Omental fat pad (tissue), 4 donors: ENCODE measurements at places on chromosomes 1 and 21.

DNA sequence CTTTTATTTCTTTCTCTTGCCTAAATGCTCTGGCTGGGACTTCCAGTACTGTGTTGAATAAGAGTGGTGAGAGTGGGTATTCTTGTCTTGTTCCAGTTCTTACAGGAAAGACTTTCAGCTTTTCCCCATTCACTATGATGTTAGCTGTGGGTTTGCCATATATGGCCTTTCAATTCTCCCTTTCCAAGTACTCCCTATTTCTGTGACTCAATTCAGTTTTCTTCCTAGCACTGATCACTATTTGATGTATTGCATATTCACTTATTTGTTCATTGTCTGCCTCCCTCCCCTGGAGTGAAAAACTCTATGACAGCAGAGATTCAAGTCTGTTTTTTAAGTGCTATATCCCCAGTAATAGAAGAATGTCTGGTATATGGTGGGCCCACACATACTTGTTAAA lies 618.2 kb upstream of the CAMK1G start:
- DNase-seq, result no peak

DNA sequence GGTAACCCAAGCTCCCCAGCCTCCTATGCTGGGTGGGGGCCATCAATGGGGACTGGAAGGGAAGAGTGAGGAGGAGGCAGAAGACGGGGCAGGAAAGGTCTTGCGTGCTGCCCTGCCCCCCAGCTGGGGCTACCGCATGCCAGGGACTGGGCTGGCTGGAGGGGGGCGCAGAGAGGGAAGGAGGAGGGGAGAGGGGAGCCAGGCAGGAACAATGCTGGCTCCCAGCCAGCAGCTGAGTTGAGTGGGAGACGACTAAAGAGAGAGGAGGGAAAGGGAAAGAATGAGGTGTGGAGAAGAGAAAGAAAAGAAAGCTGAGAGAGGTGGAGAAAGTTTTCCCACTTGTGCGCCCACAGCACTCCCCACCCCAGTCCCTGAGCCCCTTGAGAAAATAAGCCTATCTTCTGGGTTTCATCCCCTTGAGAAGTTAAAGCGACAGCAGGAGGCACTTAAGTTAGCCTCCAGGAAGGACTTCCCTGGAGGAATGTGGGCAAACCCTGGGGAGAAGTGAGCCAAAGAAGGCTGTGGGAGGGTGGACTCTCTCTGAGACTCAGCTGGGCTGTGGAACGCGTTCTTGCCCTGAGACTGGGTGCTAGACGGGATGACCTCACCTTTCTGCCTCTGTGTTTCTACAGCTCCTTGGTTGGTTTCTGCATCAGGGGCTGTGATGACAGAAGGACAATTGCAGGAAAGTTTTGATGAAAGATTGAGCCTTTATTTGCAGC lies 12.9 kb upstream of the NES start:
- no peak for DNase-seq

GRCh38 chr1:18886003-18886335 lies 16.4 kb downstream of the ALDH4A1 start:
- DNase-seq, result no peak

- DNase-seq, result no peak
Observed at GRCh38 chr1:113615425-113615824, 143.9 kb downstream of the PHTF1 start.
